ENCODE measurements at places on chromosomes 5 and 9.
A peak's percentile ranks its signal among the peaks of the same experiment; 100 is the strongest.

DNA sequence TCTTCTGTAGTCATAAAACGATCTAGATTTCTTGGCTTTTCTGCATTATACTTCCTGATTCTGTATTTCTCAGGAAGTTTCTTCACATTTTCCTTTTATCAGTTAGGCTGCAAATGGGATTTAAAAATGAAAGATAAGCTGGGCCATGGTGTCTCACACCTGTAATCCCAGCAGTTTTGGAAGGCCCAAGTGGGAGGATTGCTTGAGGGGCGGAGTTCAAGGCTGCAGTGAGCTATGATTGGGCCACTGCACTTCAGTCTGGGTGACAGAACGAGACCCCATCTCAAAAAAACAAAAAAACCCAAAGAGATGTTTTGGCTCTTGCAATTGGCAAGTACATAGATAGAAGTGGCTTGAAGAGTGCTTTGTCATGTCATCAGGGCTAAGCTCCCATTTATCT lies 26.2 kb upstream of the APC start:
- DNase-seq, result no peak

GRCh38 chr9:123866497-123866896 lies 63.4 kb downstream of the DENND1A start:
- DNase-seq, result no peak

DNA sequence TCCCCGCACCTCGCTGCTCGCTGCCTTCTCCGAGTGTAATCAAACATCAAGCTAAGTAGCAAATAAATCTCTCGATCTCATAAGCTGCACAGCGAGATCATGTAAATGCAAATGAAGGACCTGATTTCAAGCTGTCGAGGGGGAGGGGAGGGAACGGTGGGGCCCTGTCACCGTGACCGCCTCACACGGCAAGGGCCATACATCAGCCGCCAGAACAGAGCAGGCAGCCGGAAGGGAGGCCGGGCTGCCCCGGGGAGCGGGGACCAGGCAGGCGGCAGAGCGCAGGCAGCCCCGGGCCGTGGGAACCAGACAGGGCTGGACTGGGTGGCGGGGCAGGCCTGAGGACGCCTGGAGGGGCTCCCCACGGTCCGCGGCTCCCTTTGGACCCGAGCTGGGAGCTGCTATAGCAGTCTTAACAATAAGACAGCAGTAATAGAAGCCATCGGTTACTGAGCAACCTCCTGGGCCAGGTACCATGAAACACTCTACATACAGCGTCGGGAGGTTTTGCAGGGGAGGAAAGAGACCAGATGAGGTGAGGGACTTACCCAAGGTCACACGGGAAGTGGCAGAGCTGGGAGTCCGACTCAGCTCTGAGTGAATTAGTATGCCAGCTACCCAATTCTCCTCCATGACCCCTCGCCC lies 76.8 kb downstream of the CFAP77 start:
- no peak for DNase-seq

DNA sequence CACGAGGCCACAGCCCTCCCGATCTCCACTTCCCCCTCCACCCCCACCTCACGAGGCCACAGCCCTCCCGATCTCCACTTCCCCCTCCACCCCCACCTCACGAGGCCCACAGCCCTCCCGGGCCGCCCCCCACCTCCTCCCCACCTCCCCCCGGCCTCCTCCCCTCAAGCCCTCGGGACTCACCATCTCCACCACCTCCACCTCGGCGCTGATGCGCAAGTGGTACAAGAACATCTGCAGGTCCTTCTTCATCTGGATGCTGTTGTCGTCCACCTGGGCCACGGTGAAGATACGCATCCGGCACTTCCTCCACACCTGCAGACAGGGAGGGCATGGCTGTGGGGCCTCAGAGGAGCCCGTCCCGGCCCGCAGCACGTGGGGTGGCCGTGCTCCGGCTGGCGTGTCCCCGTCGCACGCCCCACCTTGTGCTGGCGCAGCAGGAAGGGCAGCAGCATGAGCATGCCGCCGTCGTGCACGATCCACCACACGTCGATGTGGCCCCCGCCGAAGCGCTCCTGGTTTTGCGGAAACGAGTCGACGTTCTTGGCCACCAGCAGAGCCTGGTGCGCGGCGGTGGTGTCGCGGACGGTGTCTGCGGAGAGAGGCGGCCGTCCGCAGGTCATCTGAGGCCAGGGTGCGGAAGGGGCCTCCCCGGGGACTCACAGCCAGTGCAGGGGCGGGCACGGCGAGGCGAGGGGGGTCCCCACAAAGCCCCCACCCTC lies 48.0 kb downstream of the SLC12A7 start:
- DNase-seq, result no peak

DNA sequence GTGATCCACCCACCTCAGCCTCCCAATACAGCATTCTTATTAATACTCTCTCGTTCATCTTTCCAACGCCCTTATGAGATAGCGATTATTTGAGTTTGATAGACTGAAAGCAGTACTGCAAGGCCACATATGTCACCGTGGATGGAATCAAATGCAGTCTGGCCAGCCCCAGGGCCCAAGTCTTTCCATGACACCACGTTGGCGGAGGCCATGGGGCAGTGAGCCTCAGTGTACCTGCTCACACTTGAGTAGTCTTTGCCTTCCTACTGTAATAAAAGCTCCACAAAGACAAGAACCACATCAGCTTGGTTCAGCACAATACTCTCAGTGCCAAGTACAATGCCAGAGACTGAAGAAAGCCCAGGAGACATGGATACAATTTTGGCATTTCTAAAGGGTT lies 88.5 kb downstream of the TTLL11 start:
- no peak for DNase-seq

DNA sequence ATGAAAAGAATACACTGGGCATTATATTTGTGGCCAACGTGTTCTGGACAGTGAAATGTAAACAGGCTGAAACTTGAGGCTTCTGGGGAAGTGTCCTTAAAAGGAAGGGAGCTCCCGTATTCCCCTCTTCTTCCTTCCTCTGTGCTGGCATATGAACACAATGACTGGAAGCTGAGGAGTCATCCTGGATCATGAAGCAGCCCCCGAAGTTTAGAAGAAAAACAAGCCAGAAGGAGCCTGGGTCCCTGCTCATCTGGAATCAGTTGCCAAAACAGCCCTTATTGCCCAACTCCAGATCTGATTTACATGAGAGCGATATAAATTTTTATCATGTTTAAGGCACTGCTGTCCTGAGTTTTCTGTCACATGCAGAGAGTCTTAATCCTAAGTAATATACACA lies 65.4 kb upstream of the SLC1A1 start:
- no peak for DNase-seq

- DNase-seq, result no peak
Measured at GRCh38 chr5:143533978-143534760, 130.7 kb upstream of the NR3C1 start.

GRCh38 chr9:7570107-7570720 lies 229.4 kb downstream of the DMAC1 start:
- peak; percentile 39 for DNase-seq

GRCh38 chr5:166062094-166062493 lies 2229.4 kb upstream of the WWC1 start:
- no peak for DNase-seq

GRCh38 chr5:145345511-145346287 lies 489.4 kb downstream of the PRELID2 start:
- DNase-seq, result no peak

DNA sequence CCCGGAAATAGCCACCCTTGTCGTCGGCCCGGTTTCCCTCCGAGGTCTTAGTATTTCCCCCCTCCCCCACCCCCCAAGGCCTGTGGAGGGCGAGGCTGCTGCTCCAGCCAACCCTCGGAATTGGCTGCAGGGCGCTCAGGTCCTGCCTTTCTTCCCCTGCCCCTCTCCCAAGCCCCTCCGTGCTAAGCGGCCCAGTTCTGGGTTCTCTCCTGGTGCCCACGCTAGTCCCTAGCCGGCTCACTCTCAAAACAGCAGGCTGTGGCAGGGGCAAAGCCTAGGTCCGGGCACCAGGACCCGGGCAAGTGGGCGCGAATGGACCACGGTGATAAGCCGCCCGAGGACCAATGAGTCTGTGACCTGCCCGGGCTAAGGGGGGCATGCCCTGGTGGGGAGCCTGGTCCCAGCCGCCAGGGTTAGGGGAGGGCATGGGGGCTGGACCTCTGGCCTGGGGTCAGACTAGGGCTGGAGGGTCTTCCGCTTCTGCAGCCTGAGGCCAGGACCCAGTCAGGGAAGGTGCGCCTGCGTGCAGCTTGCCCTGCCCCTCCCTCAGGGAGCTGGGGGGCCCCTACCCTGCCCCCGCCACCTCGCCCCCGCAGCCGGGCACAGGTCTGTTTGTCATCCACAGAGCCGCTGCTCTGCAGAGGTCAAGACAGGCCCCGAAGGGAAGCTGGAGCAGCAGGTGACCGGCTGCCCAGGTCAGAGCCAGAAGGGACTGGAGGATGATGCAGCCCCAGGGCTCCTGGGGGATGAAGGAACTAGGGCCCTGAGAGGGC lies 5.0 kb upstream of the IRX4 start:
- DNase-seq, result no peak

DNA sequence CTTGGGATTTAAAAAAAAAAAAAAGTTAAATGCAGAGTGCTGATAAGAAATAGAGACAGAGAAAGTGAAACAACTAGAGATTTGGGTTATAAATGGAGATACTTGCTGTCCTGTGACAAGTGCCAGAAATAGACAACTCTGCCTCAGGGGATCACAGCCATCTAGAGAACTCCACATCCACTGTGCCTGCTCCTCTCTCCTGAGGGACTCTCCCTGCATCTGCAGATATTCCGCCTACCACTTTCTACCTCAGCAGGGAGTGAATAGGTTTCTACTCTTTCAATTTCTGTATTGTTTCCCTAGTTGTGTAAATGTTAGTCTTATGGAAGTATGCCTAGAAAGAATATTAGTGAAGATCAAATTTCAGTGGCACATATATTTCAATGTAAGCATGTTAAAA lies 307.2 kb downstream of the HTR1A start:
- DNase-seq, result no peak

DNA sequence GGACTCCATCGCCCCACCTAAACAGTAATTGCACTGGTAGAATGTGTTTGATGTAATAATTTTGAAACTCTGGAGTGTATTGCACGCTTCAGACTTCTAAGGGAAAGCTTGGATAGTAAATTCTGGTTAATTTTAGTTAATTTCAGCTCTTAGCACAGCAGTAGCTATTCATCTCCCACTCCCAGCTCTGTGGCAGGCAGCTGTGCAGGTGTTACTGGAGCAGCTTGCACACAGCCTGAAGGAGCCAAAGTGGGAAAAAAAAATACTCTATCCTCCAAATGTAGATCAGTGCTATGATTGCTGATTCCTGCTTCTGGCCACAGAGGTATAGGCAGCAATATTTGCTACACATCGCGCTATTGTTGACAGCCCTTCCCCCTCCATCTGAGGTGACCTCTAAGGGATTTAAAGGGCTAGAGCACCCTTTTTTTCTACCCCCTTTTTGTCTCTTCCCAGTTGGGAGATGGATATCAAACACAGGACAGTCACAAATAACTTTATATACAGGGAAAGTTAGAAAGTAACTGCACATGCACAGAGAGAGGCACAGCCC lies 97.4 kb downstream of the KCTD16 start:
- no peak for DNase-seq

GRCh38 chr5:17470064-17470463 lies 28.0 kb upstream of the TAF11L2 start:
- DNase-seq, result no peak

GRCh38 chr9:133058550-133059320 lies 3.0 kb upstream of the CEL start:
- DNase-seq, result no peak

DNA sequence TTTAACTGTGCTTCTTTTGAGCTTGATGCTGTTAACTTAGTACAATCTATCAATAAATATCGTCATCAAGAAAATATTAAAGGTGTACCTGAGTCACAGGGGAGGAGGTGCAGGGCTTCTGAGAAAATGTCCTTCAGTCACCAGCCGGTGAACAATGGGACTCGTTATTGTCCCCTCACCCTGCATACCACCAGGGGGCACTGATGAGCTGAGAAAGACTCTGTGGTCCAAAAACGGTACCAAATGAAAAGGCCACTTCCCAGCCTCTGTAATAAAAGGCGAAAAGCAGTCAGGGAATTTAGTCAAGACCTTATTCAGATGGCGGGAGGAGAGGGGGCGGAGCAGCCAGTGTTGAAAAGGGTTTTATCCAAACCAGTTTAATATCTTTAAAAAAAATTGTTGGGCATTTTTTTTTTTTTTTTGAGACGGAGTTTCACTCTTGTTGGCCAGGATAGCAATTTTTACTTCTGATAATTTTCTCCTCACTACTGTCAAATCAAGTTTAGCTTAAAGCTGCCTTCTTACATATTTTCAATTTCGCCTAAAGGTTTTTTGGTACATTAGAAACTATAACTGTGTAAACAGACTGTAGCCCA lies 271.9 kb upstream of the ADAMTS16 start:
- no peak for DNase-seq

DNA sequence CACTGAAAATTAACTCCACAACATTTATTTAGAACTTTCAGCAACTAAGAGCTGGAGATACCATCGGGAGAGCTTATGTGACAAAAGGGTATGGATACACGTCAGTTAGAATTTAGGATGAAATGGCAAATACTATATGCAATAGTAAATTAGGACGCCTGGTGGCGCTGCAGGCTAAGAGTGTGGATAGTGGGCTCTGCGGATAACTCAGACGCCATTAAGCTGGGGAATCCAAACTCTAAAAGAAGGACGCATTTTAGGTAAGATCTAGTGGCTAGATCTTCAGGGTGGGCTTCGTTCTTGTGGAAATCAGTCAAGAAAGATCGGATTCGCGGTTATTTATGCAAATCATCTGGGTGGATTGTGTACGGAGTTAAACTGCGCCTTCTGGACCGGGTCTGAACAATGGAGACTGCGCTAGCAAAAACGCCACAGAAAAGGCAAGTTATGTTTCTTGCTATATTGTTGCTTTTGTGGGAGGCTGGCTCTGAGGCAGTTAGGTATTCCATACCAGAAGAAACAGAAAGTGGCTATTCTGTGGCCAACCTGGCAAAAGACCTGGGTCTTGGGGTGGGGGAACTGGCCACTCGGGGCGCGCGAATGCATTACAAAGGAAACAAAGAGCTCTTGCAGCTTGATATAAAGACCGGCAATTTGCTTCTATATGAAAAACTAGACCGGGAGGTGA lies at the start of gene PCDHB5:
PCDHB5 (plus strand) TSS at position 177 of the 688 bp plus-strand sequence; CDS start at position 406, 229 bp downstream.
- DNase-seq, result no peak

DNA sequence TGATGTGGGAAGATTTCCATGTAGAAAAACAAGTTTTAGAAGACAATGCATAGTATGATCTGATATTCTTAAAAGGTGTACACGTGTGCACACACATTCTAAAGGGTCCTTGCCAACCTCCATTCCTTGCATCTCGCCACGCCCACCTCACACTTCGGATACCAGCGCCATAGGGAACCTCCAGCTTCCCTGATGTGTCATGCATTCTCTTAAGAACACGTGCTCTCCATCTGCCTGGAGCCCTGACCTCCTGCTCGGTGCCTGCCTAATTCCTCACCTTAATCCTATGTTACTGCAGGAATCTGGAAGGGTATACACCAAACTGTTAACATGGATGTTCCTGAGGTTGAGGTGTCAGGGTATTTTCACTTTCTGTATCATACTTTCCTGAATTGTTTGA lies 63.1 kb downstream of the PTCD2 start:
- DNase-seq, result no peak

Measured in activated CD8-positive, alpha-beta memory T cell treated with anti-CD3 and anti-CD28 coated beads for 1 hour (primary cell).